ENCODE measurements at places on chromosomes 4 and X. TPM values are rescaled to one million over a fixed set of nuclear protein-coding genes. Genes with fewer than 3 reads are reported as not detected.

GC gene
- total RNA-seq: not detected

EFHC2 gene
- not detected for total RNA-seq

NAAA gene
- total RNA-seq: 4.3 TPM

GUCY1B1 gene
- total RNA-seq: 13.0 TPM

TRAPPC11 gene
- 48.7 TPM for total RNA-seq

ZNF185 gene
- total RNA-seq: 0.62 TPM

TDO2 gene
- total RNA-seq: 6.2 TPM

Measured in H4 (cell line).